Pancreas (tissue), 10 donors: ENCODE measurements at places on chromosomes 6 and 20.

- H3K27me3 ChIP-seq: no peaks in the 10 kb centered on the region
- no peak for DNase-seq
- H3K4me1 ChIP-seq: no peaks in the 10 kb centered on the region
- H3K4me3 ChIP-seq: no peak overlapping the region
- H3K36me3 ChIP-seq: no peaks in the 10 kb centered on the region
Measured at GRCh38 chr20:37411408-37412219, 65.7 kb downstream of the SRC start.

DNA sequence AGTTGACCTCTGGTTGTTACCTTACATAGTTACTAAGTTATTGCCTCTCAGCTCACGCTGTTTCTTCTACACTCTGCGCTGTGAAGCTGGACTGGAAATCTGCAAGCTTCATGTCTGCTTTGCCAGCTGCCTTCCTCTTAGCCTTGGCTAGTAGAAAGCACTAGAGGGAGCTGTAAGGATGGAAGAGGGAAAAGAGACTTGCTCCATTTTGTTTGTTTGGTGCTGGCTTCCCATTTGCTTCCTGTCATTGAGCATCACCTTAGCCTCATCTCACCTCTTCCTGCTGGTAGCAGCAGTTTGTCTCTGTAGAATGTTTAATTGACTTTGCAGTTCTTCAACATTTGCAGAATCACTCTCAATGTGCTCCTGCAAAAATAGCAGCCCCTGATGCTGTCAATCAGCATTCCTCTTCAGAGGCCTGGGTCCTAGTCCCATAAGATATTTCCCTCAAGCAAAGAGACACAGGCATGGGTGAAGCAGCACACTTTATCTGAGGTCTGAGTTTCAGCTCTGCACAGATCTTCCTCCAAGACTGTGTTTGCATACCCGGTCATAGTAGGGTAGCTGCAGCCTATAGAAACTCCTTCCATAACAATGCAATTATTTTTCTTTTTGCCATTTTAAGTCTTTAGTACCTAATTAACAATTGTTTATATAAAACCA is 302.2 kb upstream of the EPHA7 start:
- H3K36me3 ChIP-seq: no peaks in the 10 kb centered on the region
- no peaks in the 10 kb centered on the region for H3K27me3 ChIP-seq
- no peaks in the 10 kb centered on the region for H3K4me1 ChIP-seq
- H3K27ac ChIP-seq: no peak overlapping the region

DNA sequence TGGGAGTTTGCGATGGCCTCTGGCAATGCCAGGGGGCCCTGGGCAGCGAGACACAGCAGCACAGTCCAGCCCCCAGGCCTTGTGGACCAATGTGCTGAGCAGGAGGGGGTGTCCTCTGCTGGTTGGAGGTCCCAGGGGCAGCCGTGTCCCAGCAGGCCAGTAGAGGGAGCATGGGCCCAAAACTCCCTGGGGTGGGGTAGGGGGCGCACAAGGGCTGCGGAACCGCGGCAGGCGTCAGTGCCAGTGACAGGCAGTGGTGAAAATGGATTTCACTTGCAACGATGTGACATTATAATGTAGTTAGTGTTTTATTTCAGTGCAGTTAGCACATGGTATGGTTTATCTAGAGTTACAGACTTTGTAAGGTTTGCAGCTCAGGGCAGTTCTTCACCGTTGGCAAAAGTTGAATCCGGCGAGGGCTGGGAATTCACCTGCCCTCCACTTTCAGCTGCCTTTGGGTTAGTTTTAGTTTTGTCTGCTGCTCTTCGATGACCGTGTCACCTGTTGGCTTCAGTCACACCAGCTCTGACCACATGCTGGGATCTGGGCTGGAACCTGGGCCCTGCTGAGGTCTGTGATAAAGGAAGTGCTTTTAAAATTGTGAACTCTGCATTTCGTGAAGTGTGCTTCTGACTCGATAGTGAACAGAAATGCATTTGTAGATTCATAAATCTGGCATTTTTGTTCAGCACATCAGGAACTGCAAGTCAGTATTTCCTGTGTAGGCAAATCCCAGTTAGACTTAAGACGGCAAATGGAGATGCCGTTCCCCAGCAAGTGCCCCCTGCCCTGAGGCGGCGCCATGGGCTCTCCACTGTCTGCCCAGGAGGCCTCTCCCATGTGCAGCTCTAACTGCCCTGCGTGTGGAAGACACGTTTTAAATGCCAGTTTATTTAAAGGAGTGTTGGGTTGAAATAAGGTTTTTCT is 46.8 kb downstream of the PYGB start:
- DNase-seq: no peak
- no peaks in the 10 kb centered on the region for H3K27me3 ChIP-seq
- H3K4me3 ChIP-seq: no peak overlapping the region
- H3K4me1 ChIP-seq: peaks cover 8% of the 10 kb centered on the region
- no peaks in the 10 kb centered on the region for H3K36me3 ChIP-seq
- peak overlapping the region; percentile 28 for H3K27ac ChIP-seq

- H3K27me3 ChIP-seq: no peaks in the 10 kb centered on the region
- peaks cover 40% of the 10 kb centered on the region for H3K4me1 ChIP-seq
- DNase-seq: no peak
- peak overlapping the region; percentile 95 for H3K4me3 ChIP-seq
Measured at GRCh38 chr6:116254297-116255056, 602 bp upstream of the TSPYL4 start.

DNA sequence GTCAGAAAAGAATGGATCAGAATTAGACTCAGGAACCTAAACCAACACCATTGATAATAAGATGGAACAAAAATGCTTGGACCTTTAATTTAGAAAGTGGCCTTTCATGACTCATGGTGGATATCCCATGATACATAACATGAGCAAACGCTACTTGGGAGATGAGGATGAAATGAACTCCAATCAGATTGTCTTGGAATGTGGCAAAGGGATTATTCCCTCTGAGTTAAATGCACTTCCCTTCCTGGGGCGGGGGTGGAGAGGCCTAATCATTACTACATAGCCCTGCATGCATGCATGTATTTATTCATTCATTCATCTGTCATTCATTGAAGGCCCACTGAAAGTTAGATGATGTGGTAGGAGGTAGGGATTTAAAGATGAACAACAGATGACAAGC is 174.0 kb downstream of the AIG1 start:
- H3K4me3 ChIP-seq: no peak overlapping the region
- H3K36me3 ChIP-seq: no peaks in the 10 kb centered on the region
- DNase-seq: no peak
- H3K27me3 ChIP-seq: no peaks in the 10 kb centered on the region
- H3K27ac ChIP-seq: no peak overlapping the region

GRCh38 chr6:143559051-143559660 is 47.6 kb upstream of the FUCA2 start:
- no peak overlapping the region for H3K27ac ChIP-seq
- H3K36me3 ChIP-seq: no peaks in the 10 kb centered on the region
- no peak overlapping the region for H3K4me3 ChIP-seq
- no peaks in the 10 kb centered on the region for H3K27me3 ChIP-seq
- DNase-seq: no peak

DNA sequence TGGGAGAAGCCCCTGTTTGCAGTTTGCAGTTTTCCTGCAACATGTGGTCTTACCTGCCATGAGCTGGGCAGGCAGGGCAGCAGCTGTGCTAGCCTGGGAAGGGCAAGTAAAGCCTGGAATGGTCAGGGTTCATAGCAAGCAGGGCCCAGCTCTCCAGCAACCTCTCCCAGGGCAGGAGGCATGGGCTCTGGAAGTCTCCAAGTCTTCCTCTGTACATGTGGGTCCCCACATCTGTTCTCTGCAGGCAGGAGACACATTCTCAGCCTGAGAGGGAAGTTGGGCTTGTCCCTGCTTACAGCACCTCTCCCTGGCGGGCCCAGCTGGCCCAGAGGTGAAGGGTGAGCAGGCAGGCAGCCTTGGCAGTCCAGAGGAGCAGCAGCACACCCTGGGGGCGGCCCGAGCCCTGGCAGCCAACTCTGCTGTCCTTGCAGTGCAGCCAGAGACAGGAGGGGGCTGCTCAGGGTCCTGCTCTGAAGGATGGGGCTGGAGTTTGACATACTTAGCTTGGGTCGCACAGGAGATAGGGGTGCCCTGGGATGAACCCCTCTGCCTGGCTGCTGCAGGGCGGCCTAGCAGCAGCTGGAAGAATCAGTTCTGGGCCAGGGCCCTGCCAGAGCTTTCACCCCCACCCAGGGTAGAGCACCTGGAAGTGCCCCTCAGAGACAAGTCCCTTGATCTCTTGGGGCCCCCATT is 176.0 kb downstream of the MRPL14 start:
- H3K36me3 ChIP-seq: no peaks in the 10 kb centered on the region
- H3K4me1 ChIP-seq: no peaks in the 10 kb centered on the region
- DNase-seq: peak; percentile 87
